ENCODE measurements at places on chromosomes 2 and 18. TPM values are rescaled to one million over a fixed set of nuclear protein-coding genes. Genes with fewer than 3 reads are reported as not detected.

PROKR1 gene
- total RNA-seq = not detected

DSEL gene
- 8.0 TPM for total RNA-seq

ARHGEF4 gene
- total RNA-seq = not detected

SGPP2 gene
- total RNA-seq = 2.2 TPM

TMX3 gene
- 72.8 TPM for total RNA-seq

- H3K4me3 ChIP-seq = peak overlapping the region; percentile 33
- H3K27me3 ChIP-seq = no peaks in the 10 kb centered on the region
- H3K27ac ChIP-seq = peak overlapping the region; percentile 87
- no peaks in the 10 kb centered on the region for H3K36me3 ChIP-seq
- no peak for DNase-seq
- H3K4me1 ChIP-seq = peaks cover 37% of the 10 kb centered on the region
Measured at GRCh38 chr18:75247611-75248421, 37.2 kb downstream of the TSHZ1 start.

DNA sequence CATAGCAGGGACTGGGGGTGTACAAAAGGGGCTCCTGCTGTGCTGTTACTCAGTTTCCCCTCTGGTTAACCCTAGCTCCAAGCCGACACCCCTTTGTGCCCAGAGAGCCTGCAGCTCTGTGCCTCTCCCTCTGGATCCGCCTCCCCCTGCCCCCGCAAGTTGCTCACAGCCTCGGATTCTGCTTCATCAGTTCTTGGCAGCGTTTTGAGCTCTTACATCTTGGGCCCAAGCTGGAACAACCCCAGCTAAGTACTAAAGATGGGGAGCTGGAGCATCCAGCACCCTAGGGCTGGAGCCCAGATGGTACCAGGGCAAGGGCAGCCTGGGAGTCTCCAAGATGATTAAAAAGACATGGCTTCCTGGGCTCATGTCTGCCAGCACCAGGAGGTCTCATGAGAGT lies 40.7 kb downstream of the POMC start:
- H3K36me3 ChIP-seq = no peaks in the 10 kb centered on the region
- no peak overlapping the region for H3K4me3 ChIP-seq
- no peak for DNase-seq
- peaks cover 41% of the 10 kb centered on the region for H3K4me1 ChIP-seq

GRCh38 chr2:239930871-239931771 lies 94.0 kb downstream of the NDUFA10 start:
- no peaks in the 10 kb centered on the region for H3K27me3 ChIP-seq
- DNase-seq = peak; percentile 69
- H3K4me3 ChIP-seq = no peak overlapping the region

DNA sequence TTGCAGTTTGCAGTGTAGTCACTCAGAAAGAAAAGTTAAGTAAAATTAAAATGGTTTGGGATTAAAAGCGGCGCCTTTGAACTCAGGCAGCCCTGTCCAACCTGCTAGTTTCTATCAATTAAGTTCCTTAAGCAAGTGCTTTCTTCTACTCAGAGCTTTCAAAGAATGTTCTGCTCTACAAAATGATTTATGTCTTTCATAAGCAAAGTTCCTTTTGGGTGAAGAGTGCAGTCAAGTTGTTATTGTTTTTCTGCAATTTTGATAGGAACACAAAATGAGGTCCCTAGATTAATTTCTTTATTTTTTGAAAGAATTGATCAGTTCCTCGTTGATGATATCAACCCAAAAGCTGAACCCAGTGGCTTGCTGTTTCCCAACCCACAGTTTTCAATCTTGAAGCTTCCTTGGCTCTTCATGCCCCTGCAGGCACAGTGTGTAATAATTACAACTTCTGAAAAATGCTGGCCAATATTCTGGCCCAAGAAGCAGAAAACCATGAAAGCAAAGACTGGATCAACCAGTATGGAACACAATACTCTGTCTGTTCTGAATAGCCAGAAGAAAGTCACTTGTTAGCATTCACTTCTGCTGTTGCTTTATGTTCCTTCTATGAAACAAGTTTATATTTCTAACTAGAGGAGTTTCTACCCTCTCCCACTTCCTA lies 89.1 kb downstream of the TGIF1 start:
- H3K27me3 ChIP-seq = no peaks in the 10 kb centered on the region
- no peak overlapping the region for H3K27ac ChIP-seq
- no peaks in the 10 kb centered on the region for H3K36me3 ChIP-seq

GRCh38 chr2:19178175-19178574 lies 180.2 kb downstream of the OSR1 start:
- no peaks in the 10 kb centered on the region for H3K4me1 ChIP-seq
- H3K27ac ChIP-seq = no peak overlapping the region
- no peaks in the 10 kb centered on the region for H3K27me3 ChIP-seq
- no peak for DNase-seq
- H3K36me3 ChIP-seq = no peaks in the 10 kb centered on the region

DNA sequence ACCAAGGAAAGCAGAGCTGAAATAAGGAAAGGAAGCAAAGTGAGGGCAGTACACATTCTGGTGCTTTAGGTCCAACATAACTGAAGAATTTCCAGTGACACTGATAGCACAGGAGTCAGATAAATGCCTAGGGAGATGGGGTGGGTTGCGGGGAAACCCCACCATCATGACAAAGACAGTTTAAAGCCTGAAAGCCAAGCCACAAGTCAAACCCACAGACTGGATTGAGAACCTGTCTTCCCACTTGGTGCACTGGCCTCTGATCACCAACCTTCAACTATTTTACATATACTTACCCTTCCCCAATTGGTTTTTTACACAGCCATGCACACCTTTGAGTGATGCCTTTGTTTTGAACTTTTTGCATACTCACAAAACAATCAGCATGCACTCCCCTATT lies 22.2 kb upstream of the PDK1 start:
- no peak for DNase-seq
- peaks cover 22% of the 10 kb centered on the region for H3K36me3 ChIP-seq
- H3K27ac ChIP-seq = no peak overlapping the region
- no peaks in the 10 kb centered on the region for H3K27me3 ChIP-seq
- H3K4me1 ChIP-seq = no peaks in the 10 kb centered on the region

DNA sequence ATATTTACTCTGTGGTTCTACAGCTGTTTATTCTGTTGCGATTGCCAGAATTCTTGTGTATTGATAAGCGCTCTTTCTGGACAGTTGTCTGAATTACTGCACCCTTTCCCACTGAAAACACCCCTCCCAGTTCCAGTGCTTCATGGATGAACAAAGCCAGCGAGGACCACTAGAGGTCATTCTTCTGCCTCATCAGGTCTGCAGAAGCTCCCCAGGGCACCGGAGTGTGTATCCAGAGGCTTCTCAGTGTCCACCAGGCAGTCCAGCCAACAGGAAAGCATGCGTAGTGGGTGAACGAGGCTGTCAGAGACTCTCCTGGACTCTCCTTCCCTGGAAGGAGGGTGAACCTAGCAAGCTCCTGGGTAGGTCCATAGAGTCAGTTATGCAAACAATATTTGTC lies 40.6 kb upstream of the INHBB start:
- no peaks in the 10 kb centered on the region for H3K27me3 ChIP-seq
- no peak for DNase-seq
- peaks cover 71% of the 10 kb centered on the region for H3K36me3 ChIP-seq
- no peak overlapping the region for H3K4me3 ChIP-seq
- H3K4me1 ChIP-seq = no peaks in the 10 kb centered on the region

- H3K27ac ChIP-seq = no peak overlapping the region
- no peaks in the 10 kb centered on the region for H3K36me3 ChIP-seq
Measured at GRCh38 chr2:217090024-217090473, 230.2 kb upstream of the TNP1 start.

- DNase-seq = no peak
- no peaks in the 10 kb centered on the region for H3K27me3 ChIP-seq
- peaks cover 6% of the 10 kb centered on the region for H3K4me1 ChIP-seq
- no peak overlapping the region for H3K4me3 ChIP-seq
- no peaks in the 10 kb centered on the region for H3K36me3 ChIP-seq
Measured at GRCh38 chr2:101200676-101201075, 49.5 kb upstream of the TBC1D8 start.

DNA sequence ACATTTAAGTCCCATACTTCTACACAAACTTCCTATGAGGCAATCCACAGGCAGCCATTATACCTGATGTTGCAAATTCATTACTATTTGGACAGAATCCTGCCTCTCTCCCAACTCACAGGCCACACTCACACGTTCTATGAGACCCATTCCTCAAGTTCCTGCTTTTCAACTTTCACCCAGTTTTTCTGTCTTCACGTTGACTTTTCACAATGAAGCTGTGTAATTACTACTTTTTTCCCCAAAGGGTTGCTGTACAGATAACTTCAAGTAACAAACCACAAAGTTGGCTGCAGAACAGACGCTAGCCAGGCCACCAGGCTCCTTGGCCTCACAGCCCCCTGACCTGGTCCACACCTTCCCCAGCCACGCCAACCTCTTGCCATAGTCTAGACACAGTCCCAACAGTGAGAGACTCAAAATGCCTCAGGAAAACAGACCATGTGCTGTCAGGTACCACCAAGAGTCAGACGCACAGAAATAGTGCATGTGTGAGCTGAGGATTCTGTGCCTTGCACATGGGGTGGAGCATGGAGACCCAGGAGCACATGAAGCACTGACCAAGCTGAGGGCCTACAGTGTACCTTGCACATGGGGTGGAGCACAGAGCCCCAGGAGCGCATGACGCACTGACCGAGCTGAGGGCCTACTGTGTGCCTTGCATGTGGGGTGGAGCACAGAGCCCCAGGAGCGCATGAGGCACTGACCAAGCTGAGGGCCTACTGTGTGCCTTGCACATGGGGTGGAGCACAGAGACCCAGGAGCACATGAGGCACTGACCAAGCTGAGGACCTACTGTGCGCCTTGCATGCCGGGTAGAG lies 61.0 kb downstream of the EIPR1 start:
- no peaks in the 10 kb centered on the region for H3K27me3 ChIP-seq
- no peak overlapping the region for H3K4me3 ChIP-seq
- no peak overlapping the region for H3K27ac ChIP-seq
- peak; percentile 30 for DNase-seq
- peaks cover 33% of the 10 kb centered on the region for H3K36me3 ChIP-seq

DNA sequence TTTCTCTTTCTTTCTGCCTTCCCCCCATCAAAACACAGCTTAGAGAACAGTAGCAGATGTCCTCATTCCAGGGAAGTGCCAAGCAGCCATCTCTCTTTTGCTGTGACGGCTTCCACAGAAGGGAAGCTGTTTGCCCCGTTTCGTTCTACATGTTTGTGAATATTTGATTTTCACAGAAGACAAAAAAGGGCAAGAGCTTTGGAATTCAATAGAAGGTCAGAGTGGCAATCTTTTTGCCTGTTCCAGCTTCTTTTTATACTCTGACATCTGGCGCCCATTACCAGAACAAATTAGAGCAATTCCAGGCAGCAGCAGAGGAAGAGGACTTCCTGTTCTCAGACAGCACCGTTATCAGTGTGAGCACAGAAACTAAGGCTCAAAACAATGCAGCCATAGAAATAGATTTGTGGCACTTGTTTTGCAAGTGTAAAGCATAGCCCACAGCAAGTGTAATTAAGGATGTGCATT lies 79.0 kb upstream of the CDH19 start:
- no peak overlapping the region for H3K4me3 ChIP-seq
- H3K27ac ChIP-seq = peak overlapping the region; percentile 72
- no peaks in the 10 kb centered on the region for H3K36me3 ChIP-seq
- peaks cover 6% of the 10 kb centered on the region for H3K4me1 ChIP-seq

DNA sequence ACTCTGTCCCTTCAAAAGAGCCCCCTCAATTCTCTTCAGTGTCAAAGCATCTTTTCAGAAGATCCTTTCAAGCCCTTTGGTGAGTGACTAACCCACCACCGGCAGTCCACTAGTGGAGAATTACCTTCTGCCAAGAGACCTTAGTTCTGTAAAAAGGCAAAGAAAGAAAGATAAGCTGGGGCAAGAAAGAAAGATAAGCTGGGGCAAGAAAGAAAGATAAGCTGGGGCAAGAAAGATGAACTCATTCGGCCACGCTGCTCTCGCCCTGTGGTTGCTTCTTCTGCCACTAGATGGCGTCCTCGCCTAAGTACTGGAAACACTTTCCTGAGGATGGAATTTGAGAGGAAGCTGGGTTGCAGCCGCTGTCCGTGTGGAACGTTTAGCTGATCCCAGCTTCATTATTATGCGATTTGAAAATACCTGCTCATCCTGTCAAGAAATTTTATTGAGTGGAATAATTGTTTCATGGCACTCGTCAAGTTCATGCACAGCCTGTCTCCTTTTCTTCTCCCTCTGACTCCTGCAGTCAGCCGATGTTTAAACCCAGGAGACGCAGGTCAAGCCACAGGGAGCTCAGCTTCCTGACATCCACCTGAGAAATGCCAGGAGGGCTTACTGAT lies 17.3 kb upstream of the ANXA4 start:
- H3K27ac ChIP-seq = no peak overlapping the region
- peak overlapping the region; percentile 24 for H3K4me3 ChIP-seq
- no peaks in the 10 kb centered on the region for H3K27me3 ChIP-seq
- no peaks in the 10 kb centered on the region for H3K36me3 ChIP-seq

DNA sequence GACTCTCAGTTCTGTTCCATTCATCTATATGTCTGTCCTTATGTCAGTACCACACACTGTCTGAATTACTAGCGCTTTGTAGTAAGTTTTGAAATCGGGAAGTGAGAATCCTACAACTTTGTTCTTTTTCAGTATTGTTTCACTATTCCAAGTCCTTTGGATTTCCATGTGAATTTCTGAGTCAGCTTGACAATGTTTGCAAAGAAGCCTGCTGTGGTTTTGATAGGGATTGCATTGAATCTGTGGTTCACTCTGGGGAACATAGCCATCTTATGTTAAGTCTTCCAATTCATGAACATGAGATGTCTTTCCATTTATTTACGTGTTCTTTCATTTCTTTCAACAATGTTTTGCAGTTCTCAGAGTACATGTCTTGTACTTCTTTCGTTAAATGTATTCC lies 15.0 kb downstream of the SLC3A1 start:
- H3K27me3 ChIP-seq = no peaks in the 10 kb centered on the region
- DNase-seq = no peak
- H3K4me1 ChIP-seq = no peaks in the 10 kb centered on the region
- H3K27ac ChIP-seq = no peak overlapping the region
- H3K36me3 ChIP-seq = no peaks in the 10 kb centered on the region

DNA sequence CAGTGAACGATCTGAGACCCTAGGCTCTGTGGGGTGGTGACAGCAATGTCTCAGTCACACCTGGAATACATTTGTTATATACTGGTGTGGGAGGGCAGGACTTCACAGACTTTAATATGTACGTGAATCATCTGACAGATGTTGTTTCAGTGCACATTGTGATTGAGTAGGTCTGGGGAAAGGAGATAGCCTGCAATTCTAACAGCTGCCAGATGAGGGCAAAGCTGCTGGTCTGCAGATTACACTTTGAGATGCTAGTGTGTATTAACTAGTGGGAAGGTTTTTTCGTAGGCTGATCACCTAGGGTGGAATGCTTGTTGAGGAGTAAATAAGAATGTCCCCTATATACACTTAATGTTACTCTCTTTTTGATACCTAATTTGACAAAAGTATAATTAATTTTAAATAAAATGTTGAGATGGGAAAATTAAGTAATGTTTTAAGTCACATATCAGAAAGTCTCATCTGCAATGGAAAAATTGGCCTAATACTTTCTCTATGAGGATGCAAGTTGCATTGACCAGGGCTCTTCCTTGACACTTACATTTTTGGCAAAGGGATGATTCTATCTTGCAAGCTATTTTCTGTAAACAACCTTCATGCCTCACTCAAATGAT lies 496.9 kb upstream of the HNMT start:
- H3K4me3 ChIP-seq = no peak overlapping the region
- no peak for DNase-seq
- H3K36me3 ChIP-seq = no peaks in the 10 kb centered on the region
- H3K27ac ChIP-seq = no peak overlapping the region
- no peaks in the 10 kb centered on the region for H3K27me3 ChIP-seq

- no peaks in the 10 kb centered on the region for H3K27me3 ChIP-seq
- DNase-seq = no peak
- H3K4me3 ChIP-seq = no peak overlapping the region
- peaks cover 4% of the 10 kb centered on the region for H3K36me3 ChIP-seq
- H3K27ac ChIP-seq = no peak overlapping the region
- H3K4me1 ChIP-seq = no peaks in the 10 kb centered on the region
Measured at GRCh38 chr2:177474301-177474700, 81.7 kb downstream of the AGPS start.

Measured in spleen (tissue), 13 donors.